Brain microvascular endothelial cell (primary cell): ENCODE measurements at places on chromosomes 6 and 20.

DNA sequence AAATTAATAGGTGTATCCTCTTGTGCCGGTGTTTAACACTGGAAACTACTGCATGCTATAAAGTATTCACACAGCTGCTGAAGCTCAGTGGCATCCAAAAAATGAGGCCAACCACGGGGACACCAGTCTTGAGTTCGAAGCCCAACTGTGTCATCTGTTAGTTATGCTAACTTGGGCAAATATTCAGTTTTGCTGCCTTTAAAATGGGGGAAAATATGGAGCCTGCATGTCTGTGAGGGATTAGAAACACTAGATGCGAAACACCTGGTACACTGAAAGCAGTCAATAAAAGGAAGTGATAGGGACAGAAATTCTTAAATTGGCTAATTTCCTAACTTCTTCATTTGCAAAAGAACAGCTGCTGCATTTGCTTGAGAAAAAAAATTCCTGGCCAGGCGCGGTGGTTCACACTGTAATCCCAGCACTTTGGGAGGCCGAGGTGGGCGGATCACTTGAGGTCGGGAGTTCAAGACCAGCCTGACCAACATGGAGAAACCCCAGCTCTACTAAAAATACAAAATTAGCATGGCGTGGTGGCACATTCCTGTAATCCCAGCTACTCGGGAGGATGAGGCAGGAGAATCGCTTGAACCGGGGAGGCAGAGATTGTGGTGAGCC, 36.6 kb upstream of the MLIP start:
- DNase-seq = no peak

- DNase-seq = no peak
Observed at GRCh38 chr20:8518878-8519277, 386.8 kb downstream of the PLCB1 start.

DNA sequence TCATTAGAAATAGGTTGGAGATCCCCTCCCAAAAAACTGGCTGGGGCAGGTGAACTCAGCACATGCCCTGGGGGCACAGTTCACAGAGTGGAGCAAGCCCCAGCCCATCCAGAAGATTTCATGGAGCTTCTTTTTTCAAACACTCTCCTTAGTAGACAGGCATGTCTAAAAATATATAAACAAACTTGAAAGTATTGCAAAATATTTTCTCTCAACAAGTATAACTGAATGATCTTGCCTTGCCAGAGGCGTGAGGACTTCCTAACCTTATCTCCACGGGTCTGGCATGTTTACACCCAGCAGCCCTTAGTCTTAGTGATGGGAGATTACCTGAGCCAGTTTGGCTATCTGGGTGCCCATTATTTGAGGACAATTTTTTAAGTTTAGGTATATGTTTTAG, 107.1 kb downstream of the QRSL1 start:
- DNase-seq = no peak

- DNase-seq = peak; percentile 85
Observed at GRCh38 chr6:134288538-134289203, 29.2 kb downstream of the SGK1 start.

- peak; percentile 57 for DNase-seq
Observed at GRCh38 chr6:132964101-132964867, 149.9 kb downstream of the RPS12 start.

DNA sequence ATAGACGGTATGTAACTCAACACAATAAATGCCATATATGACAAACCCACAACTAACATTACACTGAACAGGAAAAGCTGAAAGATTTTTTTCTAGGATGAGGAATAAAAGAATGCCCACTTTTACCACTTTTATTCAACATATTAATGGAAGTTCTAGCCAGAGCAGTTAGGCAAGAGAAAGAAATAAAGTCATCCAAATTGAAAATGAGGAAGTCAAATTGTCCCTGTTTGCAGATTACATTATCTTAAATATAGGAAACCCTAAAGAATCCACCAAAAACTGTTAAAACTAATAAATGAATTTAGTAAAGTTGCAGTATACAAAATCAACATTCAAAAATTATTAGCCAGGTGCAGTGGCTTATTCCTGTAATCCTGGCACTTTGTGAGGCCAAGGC, 24.6 kb upstream of the ADGB start:
- no peak for DNase-seq

GRCh38 chr20:17571153-17571527, 1.3 kb downstream of the DSTN start:
- DNase-seq = no peak

- no peak for DNase-seq
Observed at GRCh38 chr6:169093770-169094551, 159.7 kb downstream of the THBS2 start.
